ENCODE measurements at places on chromosomes 11 and 22. TPM values are rescaled to one million over a fixed set of nuclear protein-coding genes. Genes with fewer than 3 reads are reported as not detected.

TREH gene
- not detected for total RNA-seq

NAGA gene
- 41.4 TPM for total RNA-seq

DDIAS gene
- total RNA-seq = 7.2 TPM

CECR2 gene
- 0.06 TPM for total RNA-seq

- DNase-seq = peak; percentile 35
Measured at GRCh38 chr11:18802381-18803257, 11.0 kb upstream of the PTPN5 start.

- DNase-seq = peak; percentile 36
Measured at GRCh38 chr11:135075740-135076139, 663.7 kb upstream of the B3GAT1 start.

DNA sequence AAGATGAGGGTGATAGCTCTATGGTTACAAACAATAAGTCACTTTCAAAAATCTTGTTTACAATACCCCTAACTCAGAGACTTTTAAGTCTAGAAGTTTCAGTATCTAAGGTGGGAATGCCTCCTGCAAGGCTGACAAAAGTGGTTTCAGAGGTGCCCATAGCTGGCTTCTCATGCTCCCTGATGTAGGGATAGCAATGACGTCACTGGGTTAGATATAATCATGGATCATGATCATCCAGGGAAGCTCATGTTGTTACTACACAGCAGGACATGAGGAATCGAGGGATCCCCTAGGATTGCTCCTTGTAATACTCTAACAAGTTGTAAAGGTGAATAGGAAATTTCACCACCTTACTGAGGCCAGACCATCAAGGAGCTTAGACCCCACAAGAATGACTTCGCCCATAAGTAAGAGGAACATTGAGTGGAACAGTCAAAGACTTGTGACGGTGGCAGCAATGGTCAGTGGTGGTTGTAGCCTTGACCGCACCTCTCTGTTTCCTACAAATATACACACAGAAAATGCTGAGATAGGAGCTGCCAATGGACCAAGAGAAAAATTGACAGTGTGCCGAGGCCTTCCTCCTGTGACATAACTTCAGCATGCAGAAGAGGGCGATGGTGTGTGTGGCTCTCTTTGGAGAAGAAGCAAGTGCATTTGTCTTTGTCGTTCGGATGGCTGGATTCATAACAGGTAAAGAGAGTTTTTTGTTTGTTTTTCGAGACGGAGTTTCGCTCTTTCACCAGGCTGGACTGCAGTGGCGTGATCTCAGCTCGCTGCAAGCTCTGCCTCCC, 15.6 kb downstream of the APOL4 start:
- no peak for DNase-seq

- no peak for DNase-seq
Measured at GRCh38 chr11:93542811-93543229, 371 bp downstream of the SMCO4 start.

DNA sequence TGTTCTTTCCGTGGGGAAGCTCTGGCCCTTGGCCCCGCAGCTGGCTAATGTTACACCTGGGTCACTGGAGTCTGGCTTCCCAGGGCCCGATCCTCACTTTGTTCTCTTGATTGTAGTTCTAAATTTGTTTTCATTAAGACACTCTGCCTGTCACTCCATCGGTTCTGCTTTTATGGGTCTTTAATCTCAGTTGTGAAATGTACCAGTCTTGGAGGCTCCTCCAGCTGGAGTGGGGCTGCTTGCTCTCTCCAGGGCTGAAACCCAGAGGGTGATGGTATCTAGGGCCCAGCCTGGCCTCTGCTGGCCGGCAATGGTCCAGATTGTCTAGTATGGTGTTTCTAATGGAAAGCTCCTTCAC, 352.9 kb downstream of the TENM4 start:
- DNase-seq = no peak
